KBM-7 (cell line): ENCODE measurements at places on chromosomes 7 and 10.

GRCh38 chr10:74394416-74394969 is 243.5 kb downstream of the ADK start:
- no peak for DNase-seq

DNA sequence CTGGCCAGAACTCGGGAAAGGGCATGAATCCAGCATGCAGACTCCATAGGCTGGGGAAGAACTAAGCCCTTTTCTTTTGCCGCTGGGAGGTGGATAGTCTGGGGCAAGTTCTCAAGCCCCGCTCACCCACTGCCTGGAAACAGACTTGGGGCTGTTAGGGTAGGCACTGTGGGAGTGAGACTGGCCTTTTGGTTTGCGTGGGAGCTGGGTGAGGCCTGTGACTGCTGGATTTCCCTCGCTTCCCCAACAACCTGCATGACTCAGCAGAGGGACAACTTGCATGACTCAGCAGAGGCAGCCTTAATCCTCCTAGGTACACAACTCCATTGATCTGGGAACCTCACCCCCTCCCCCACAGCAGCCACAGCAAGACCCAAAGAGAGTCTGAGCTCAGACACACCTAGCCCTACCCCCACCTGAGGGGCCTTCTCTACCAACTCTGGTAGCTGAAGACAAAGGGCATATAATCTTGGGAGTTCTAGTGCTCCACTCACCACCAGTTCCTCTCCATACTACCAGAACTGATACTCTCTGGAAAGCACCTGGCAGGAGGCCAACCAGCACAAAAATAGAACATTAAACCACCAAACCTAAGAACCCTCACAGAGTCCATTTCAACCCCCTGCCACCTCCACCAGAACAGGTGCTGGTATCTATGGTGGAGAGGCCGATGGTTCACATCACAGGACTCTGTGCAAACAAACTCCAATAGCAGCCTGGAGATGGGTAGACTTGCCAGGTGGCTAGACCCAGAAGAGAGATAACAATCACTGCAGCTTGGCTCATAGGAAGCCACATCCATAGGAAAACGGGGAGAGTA is 81.4 kb upstream of the LAMB4 start:
- DNase-seq: peak; percentile 87

GRCh38 chr7:149310113-149310836 is 48.3 kb downstream of the ZNF783 start:
- peak; percentile 83 for DNase-seq

DNA sequence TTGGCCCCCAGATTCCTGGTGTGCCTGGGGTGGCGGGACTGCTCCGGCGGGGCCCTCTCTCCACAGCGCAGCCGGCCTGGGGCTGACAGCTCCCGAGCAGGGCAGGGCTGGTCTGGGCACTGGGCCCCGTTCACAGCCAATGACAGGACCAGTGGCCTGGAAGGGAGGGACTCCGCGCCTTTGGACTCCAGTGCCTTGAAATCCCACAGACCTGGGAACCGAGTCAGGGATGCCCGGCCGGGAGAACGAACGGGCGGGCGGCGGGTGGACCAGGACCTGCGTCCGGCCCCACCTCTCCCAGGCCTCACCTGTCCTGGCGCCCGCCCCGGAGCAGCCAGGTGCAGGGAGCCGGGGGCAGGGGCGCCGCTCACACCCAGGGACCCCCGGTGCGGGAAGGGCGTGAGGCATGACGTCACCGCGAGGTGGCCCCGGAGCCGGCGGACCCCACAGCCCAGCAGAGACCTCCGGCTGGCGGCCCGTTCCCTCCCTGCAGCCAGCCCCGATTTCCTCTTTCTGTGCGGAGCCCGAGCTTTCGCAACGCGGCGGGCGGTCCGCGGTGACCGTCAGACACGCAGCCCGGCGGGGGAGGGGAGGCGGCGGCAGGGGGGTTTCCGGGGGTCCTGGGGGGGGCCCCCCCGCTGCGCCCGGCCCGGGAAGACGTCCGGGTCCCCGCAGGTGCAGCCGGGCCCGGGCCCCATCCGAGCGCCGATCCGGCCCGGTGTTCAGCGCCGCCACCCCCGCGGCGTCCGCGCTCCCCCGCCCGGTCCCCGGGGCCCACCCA is 743 bp downstream of the ADAP1 start:
- DNase-seq: peak; percentile 47

DNA sequence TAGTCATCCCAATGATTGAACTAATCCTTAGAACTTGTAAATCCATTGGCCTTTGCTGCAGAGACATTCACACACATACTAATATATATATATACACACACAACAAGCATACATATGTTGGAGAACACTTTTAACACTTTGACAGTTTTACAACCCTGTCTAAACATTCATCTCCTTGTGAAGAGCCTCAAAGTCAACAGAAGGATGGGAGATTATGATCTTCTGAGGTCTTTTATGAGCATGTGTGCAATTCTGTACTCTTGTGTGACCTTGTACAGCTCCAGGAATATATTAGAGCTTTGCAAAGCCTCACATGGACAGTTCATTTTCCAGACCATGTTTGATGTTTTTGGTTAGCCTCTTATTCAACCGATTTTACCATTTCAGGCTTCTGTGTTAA is 589.0 kb downstream of the NXPH1 start:
- DNase-seq: no peak

- DNase-seq: no peak
These were observed 1.6 kb downstream of the DNMBP start for GRCh38 chr10:100008142-100008522.

DNA sequence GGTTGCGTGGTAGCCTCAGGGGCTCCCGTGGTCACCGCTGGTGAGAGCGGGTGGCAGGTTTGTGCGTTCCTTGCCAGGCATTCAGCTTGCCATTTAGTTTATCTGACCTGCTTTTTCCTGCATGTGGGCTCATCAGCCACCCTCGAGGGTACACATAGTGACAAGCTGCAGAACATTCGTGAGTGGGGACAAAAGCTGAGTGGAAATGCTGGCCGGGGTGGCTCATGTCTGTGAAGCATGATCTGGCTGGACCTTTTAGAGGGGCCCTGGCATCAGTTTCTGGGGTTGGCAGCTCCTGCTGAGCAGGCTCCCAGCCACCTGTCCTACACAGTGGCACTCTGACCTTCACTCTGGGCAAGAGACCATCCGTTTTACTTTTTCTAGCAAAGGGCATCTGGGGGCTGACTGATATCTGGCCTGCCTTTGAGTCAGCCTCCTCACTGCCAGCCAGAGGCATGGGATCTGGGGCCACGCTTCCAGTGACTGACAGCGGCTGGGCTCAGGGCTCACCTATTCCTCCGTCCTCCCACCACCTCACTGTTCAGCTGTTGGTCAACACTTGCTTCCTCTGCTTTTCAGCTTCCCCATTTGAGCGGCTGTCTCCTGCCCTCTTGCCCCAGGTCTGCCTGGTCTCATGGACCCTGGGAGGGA is 75.0 kb downstream of the LANCL2 start:
- no peak for DNase-seq

GRCh38 chr10:3689871-3690510 is 95.0 kb downstream of the KLF6 start:
- DNase-seq: no peak
